ENCODE measurements at places on chromosomes 1 and 21. TPM values are rescaled to one million over a fixed set of nuclear protein-coding genes. Genes with fewer than 3 reads are reported as not detected.

Gene NTMT2
- total RNA-seq: not detected

Gene ATP5PB
- 258 TPM for total RNA-seq

Gene IL22RA1
- total RNA-seq: 4.4 TPM

Gene ANXA9
- total RNA-seq: 1.0 TPM

Gene IL19
- not detected for total RNA-seq

Gene SYT2
- 0.01 TPM for total RNA-seq

Gene CTSS
- 15.2 TPM for total RNA-seq

Gene PHGDH
- total RNA-seq: 79.9 TPM

Gene KMO
- total RNA-seq: 1.0 TPM

Gene OR2T2
- total RNA-seq: not detected

Gene C1orf226
- 0.73 TPM for total RNA-seq

Gene CNR2
- not detected for total RNA-seq

Gene PLEKHN1
- 6.1 TPM for total RNA-seq

Gene PRR9
- not detected for total RNA-seq

Gene LMX1A
- not detected for total RNA-seq

Gene ZNF683
- total RNA-seq: not detected

Gene BMP8A
- total RNA-seq: 0.23 TPM

Gene PRUNE1
- 15.1 TPM for total RNA-seq

Gene GJC2
- 0.31 TPM for total RNA-seq

Gene TMPRSS3
- 0.38 TPM for total RNA-seq

Gene TNNT2
- total RNA-seq: not detected

Gene TMEM61
- not detected for total RNA-seq

Gene MYBPHL
- not detected for total RNA-seq

Gene HCN3
- total RNA-seq: 5.4 TPM

Gene SLFNL1
- not detected for total RNA-seq

Gene SPRR2G
- not detected for total RNA-seq

Data from A549 treated with DMSO at 1 μM for 4 hours (cell line).